Pulmonary artery endothelial cell (primary cell): ENCODE measurements at places on chromosomes 7 and 10. TPM values are rescaled to one million over a fixed set of nuclear protein-coding genes. Genes with fewer than 3 reads are reported as not detected.

ORC5 gene
- 83.0 and 175 TPM in 2 replicates for total RNA-seq

GNGT1 gene
- not detected in 2 replicates for total RNA-seq

C10orf95 gene
- total RNA-seq = 0.13 TPM in 1 of 2 replicates, not detected in the other

SORCS1 gene
- not detected in 2 replicates for total RNA-seq

LBX1 gene
- not detected in 2 replicates for total RNA-seq

PRSS37 gene
- not detected in 2 replicates for total RNA-seq

COMMD3 gene
- 37.1 and 38.3 TPM in 2 replicates for total RNA-seq

GNAT3 gene
- not detected in 2 replicates for total RNA-seq

CNNM1 gene
- under 0.01 and 0.04 TPM in 2 replicates for total RNA-seq
